ENCODE measurements at places on chromosomes 3 and 15.
A peak's percentile ranks its signal among the peaks of the same experiment; 100 is the strongest.

- DNase-seq = no peak
Observed at GRCh38 chr3:53719796-53720195, 126.4 kb downstream of the CHDH start.

GRCh38 chr15:101168463-101168824, 83.4 kb downstream of the CHSY1 start:
- no peak for DNase-seq

GRCh38 chr15:33547876-33548275, 237.1 kb downstream of the RYR3 start:
- no peak for DNase-seq

DNA sequence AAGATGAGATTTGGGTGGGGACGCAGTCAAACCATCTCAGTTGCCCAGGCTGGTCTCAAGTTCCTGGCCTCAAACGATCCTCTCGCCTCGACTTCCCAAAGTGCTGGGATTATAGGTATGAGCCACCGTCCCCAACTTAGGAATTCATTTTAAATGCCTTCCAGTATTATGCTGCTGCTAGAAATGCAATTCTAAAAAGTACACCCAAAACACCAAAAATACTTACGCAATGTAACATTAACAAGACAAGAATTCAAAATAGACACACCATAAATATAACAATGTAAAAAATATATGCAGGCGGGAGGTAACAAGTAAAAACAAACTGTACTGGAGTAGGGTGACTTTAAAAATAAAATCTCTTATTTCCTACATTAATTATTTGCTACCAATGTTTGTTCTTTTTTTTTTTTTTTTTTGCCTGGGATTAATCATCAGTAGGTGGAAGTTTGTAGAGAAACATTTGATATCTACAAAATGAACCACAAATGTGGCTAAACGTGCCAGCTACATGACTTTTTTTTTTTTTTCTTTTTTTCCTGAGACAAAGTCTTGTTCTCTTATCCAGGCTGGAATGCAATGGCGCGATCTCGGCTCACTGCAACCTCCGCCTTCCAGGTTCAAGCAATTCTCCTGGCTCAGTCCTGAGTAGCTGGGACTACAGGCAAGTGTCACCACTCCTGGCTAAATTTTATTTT, 56.8 kb downstream of the SETMAR start:
- DNase-seq = no peak

GRCh38 chr3:111072031-111072921, 660 bp downstream of the NECTIN3 start:
- no peak for DNase-seq

- no peak for DNase-seq
Observed at GRCh38 chr3:71062037-71062932, 521.2 kb downstream of the FOXP1 start.

DNA sequence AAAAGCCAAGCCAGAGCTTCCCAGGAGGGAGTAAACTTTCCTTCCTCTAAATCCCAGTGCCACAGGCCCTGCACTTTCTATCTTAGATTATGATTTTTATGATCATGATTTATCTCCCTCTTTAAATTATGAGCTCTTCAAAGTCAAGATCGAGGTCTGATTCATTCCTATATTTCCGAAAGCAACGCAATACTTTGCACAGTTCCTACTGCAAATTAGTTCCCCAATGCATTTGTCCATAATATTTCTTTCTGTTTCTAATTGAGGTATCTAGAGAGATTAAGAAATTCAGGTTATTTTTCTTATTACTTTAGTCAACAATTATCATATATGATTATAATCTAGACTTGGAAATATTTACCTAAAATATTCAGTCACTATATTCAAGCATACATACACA, 173.1 kb upstream of the LPP start:
- no peak for DNase-seq

DNA sequence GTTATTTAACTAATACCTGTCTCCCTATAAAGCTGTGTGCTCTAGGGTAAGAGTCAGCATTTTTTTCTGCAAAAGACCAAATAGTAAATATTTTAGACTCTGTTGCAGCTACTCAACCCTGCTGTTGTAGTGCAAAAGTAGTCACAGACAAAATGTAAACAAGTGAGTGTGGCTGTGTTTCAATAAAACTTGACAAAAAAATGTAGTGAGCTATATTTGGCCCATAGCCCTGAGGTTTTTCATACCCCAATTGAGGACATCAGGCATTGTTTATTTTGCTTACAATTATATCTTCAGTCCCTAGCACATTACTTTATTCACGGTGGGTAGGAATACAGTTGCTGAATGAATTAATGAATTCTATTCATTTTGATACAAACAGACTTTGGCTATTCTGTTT, 58.7 kb upstream of the TBC1D5 start:
- no peak for DNase-seq

GRCh38 chr3:128727996-128728395, 2.0 kb downstream of the RAB7A start:
- no peak for DNase-seq

DNA sequence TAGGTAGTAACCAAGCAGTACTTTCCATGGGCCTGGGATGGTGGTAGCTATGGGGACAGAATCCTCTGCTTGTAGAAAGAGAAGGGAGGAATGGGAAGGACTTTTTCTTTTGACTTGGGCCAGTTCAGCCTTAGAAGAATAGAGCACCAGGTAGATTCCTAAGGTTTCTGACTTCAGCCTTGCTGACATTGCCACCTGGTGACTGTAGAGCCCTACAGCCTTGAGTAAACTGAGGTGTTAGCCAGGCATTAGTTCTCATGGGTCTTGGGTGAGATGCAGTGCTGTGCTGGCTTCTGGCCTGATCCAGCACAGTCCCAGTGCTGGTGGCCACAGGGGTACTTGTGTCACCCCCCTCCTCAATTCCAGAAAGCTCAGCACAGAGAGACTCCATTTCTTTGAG, 171.1 kb downstream of the ZBBX start:
- DNase-seq = no peak

DNA sequence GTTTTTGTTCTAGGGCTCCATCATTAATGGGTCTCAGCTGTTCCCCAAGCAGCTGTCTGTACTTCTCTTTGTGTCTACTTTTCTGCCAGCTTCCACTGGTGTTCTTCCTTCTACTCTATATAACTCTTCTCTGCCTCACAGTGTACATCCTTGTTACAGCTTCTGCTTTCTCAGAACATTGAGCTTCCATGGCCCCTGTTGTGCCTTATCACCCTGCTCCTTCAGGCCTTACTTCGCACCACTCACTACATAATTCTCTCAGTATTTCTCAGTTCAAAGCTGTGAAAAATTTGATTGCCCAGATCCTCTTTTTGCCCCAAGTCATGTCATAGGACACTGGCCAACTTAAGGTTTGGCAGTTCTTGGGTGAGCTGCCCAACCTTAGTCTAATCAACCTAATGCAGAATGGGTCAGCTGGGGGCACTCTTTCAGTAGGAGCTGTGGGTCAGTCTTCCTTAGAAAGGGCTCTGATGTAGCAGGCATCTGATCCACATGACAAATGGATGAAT, 28.9 kb downstream of the CSTA start:
- no peak for DNase-seq

DNA sequence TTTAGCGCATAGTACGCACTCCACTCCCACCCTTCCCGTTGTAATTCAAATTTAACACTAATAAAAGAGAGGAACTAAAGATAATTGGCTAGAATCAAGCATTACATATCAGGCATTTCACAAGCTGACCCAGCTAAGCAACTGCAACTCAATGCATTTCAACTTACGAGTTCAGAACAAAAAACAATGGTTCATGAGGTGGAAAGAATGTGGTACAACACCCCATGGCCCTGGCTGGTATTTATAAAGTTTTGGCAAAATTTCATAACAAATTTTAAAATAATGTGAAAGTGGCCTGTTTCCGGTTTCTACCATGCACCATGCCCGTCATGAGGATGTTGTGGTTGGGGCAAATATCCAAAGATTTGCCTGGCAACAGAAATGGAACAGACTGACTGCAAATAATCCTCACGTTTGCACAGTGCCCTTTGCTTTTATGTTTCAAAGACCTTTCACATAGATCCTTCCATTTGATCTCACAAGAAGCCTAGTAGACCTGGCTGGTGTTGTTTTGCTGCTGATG, 455.3 kb upstream of the NR2F2 start:
- DNase-seq = no peak

DNA sequence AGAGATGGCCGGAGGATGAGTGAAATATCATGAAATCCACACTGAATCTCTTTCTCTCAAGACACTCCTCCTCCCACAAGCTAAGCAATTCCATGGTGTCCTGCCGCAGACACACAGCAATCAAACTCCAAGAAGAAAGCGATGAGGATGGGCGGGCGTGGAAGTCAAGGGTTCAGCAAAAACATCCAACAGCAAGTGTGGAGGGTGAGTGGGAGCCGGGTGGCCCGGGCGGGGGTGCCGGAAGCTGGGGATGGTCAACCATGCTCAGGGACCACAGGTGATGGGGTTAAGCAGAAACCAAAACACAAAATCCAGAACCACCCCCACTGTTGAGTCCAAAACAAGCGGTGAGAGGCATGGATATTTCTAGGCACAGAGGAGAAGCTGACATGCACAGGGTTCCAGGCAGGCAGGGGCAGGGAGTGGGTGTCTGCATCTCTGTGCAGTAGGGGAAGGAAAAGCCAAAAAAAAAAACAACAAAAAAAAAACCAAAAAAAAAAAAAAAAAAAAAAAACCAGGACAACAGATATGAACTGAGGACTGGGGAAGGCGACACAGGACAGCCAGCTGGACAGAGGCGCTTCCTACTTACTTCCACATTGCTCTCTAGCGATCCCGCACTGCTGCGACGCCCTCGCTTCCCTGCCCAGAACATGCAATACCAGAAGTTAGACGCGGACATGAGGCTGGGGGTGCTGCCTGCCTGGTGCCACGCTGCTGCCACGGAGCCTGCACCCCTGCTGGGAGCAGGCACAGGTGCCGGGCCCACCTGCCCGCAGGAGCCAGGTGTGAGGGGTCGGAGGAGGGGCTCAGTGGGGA, 61.0 kb upstream of the RPL32 start:
- DNase-seq = no peak

GRCh38 chr15:46120713-46121112, 485.9 kb downstream of the SQOR start:
- no peak for DNase-seq

- no peak for DNase-seq
Observed at GRCh38 chr3:48692551-48692950, 6.8 kb upstream of the NCKIPSD start.

DNA sequence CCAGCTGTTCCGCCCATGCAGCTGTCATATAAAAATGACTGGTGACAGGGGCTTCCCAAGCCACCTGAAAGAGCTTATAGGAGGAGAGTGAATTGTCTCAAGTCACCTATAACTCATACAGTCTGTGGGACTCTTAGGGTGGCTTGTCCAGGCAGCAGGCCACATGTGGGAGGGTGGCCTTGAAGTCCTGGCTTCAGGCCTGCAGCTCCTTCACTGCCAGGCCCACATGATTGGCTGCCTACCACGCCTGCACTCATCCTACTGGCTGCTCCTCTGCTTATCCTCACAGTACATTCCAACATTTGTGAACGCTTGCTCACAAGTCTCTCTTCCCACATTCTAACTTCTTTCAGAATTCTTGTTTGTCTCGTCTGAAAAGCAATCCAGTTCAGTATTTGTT, 41.1 kb upstream of the TIPARP start:
- no peak for DNase-seq

DNA sequence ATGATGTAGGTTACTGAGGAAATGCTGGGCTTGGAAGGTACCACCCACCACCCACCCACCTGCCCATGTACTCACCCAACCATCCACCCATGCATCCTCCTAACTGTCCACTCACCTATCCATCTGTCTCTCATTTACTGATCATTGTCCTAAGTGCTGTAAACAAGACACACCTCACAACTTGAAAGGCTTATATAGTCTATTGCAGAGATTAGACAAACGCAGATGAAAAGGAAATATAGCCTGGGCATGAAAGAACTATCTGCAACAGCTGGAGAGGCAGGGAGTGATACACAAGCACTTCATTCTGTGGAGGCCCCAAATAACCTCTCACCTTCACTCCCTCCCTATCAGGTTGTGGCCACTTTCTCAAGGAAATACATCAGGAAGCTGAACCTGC, 54.0 kb downstream of the DAPK2 start:
- DNase-seq = no peak

- DNase-seq = no peak
Observed at GRCh38 chr15:85037641-85038040, 56.0 kb downstream of the PDE8A start.

GRCh38 chr3:27312044-27312668, 57.0 kb downstream of the NEK10 start:
- DNase-seq = peak; percentile 74

DNA sequence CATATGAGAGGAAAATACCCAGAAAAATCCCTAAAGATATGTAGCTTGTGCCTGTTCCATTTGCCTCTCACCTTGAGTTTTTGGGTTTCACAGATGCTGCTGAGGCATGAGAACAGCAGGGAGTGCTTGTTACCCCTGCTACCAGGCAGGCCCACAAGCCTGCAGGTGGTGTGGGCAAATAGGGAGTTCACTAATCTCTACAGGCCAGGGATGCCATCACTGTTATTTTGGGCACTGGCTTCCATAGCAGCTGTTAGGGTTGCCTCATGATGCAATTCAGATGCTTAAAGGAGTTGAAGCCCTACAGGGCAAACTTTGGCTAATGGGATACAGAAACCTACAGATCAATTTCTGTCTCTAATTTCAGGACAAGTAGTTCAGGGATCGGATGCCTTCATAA, 873.5 kb downstream of the OTOL1 start:
- DNase-seq = no peak

DNA sequence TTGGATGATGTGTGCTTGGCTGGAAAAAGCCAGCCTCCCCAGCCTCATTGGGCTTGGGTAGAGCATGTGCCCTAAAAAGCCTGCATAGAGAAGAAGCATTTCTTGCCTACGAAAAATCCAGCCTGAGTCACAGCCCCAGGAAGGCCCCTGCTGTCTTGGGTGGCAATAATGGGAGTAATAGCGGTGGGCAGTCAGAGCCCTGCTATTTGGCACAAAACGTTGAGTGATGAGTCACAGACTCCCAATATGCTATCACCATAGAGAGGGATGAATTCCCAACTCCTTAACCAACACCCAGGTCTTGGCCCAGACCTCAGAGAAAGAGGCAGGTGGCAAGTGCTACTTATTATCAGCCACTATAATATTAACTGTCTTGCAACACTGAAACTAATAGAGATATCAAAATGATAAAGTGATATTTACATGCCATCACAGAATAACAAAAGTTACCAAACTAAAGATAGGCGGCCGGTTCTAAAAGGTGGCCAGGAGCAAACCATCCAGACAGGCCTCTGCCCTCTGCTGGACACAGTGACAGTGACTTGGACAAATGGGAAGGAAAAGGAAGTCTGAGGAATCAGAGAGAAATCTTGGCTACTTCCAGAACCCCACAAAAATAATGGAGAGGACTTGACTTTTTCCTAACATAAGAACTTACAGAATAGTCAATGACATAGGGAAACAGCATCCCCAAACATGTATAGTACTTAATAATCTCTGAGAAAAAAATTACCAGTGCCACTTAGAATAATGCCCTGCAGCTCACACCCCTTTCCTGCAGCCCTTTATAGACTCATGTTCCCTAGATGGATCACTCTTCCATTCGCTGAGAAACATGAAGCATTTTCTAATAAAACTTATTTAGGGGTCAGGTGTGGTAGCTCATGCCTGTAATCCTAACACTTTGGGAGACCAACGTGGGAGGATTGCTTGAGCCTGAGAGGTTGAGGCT, 51.9 kb upstream of the MUC13 start:
- peak; percentile 16 for DNase-seq

- DNase-seq = no peak
Observed at GRCh38 chr15:93583968-93584367, 495.0 kb upstream of the RGMA start.

GRCh38 chr3:44576613-44577012, 8.2 kb upstream of the ZNF660 start:
- DNase-seq = no peak

- no peak for DNase-seq
Observed at GRCh38 chr15:21267226-21267625, 173.1 kb downstream of the POTEB3 start.

GRCh38 chr15:38536201-38536676, 28.4 kb downstream of the RASGRP1 start:
- DNase-seq = no peak
